Lung microvascular endothelial cell (primary cell): ENCODE measurements at places on chromosomes 2 and 18. TPM values are rescaled to one million over a fixed set of nuclear protein-coding genes. Genes with fewer than 3 reads are reported as not detected.

Gene GKN1
- total RNA-seq, result not detected in 2 replicates

Gene BMP10
- not detected in 2 replicates for total RNA-seq

Gene AQP4
- total RNA-seq, result not detected in 2 replicates

Gene ITPRIPL1
- total RNA-seq, result 2.0 and 3.6 TPM in 2 replicates

DNA sequence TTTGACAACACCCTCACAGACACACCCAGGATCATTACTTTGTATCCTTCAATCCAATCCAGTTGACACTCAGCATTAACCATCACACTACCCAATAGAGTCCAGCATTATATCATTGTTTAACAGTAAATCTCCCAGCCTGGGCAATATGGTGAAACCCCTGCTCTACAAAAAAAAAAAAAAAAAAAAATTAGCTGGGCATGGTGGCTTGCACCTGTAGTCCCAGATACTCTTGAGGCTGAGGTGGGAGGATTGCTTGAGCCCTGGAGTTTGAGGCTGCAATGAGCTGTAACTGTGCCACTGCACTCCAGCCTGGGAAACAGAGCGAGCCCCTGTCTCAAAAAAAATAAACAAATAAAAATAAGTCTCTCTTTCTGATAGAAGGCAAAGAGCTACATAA, 304.0 kb downstream of the STK39 start:
- no peak for DNase-seq

DNA sequence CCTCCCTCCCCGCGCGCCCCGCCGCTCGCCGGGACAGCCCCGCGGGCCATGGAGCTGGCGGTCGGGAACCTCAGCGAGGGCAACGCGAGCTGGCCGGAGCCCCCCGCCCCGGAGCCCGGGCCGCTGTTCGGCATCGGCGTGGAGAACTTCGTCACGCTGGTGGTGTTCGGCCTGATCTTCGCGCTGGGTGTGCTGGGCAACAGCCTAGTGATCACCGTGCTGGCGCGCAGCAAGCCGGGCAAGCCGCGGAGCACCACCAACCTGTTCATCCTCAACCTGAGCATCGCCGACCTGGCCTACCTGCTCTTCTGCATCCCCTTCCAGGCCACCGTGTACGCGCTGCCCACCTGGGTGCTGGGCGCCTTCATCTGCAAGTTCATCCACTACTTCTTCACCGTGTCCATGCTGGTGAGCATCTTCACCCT, 865 bp downstream of the GALR1 start:
- DNase-seq, result no peak

DNA sequence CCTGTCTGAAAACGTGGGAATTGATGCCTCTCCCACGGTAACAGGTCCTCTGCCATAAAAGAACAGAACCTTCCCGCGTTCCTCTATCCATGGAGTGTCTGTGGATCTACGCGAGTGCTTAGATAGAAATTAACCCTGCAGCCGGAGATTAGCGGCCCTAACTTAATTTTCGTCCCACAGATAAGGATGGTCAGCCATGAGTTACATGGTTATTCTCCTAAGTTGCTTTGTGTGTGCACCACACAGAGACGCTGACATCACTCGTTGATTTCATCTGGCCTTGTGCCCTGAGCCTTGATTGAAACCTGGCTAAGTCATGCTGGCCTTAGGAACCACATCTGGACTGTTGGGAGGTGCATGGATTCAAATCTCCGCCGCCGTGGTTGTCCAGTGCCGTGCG, 132.1 kb downstream of the GBX2 start:
- no peak for DNase-seq

GRCh38 chr18:60668583-60668982, 296.0 kb upstream of the MC4R start:
- DNase-seq, result peak; percentile 20

GRCh38 chr2:28951910-28952835, 28.9 kb upstream of the TOGARAM2 start:
- DNase-seq, result no peak

DNA sequence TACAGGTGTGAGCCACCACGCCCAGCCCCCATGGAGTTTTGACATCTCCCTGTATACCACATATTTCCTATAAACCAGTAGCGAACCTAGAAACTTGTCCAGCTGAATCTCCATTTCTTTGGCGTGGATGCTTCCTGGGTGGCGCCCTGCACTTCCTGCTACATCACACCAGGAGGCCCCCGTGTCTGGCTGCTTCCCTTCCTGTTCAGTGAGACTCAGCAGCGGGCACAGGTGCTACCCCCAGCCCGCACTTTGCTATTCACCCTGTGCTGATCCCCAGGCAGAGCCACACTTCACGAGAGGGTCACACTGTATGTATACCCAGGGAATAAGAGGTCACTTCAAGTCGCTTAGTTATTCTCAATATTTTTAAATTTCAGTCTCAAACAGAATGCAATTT, 35.0 kb downstream of the CYP27C1 start:
- peak; percentile 23 for DNase-seq

- peak; percentile 54 for DNase-seq
These were observed 126.6 kb upstream of the PPP1CB start for GRCh38 chr2:28624793-28625701.

GRCh38 chr18:65464361-65464760, 286.5 kb upstream of the CDH7 start:
- DNase-seq, result no peak

DNA sequence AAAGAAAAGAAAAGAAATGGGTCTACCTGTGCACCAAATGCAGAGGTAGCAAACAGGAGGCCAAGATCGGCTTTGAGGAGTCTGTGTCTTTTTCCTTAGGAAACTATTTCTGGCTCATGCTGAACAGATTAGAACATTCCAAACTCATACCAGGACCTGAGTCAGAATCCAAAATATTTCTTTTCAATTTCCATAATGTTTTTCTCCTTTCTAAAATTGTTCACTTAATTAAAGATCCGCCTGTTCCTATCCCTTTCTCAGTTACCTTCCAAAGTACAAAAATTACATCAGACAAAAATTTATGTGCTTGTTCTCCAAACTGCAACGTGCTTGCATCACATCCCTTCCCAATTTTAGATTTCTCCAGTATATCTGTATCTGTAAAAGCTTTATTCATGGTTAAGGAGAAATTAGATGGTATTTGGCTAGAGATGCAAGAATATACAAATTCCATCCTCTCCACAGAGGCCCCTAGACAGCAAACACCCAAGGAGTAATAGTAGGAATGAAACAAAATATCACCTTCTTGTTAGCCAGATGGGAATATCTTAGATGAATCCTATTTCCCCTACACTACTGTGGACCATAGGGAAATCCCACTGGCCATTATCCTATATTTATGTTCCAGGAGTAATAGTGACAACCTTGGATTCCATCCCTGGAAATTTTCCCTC, 130.6 kb downstream of the LNPK start:
- no peak for DNase-seq

DNA sequence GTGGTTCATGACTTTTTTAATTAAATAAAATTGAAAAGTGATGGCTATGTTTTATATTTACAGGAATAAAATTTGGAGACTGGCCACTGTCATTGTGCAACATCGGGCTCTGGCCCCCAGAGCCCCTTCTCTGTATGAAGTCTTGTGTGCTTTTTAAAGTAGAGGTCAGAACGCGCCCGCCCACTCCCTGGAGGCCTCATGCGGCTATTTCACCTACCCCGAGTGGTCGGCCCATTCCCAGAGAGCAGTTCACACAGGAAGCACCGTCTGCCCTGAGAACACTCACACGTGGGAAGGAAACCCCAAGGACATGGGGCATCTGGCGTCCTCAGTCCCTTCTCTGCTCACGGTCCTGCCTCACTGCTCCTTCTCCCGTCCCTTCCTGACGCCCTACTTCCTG, 296.9 kb upstream of the SALL3 start:
- DNase-seq, result no peak

GRCh38 chr2:8300216-8300615, 381.6 kb upstream of the ID2 start:
- DNase-seq, result no peak

DNA sequence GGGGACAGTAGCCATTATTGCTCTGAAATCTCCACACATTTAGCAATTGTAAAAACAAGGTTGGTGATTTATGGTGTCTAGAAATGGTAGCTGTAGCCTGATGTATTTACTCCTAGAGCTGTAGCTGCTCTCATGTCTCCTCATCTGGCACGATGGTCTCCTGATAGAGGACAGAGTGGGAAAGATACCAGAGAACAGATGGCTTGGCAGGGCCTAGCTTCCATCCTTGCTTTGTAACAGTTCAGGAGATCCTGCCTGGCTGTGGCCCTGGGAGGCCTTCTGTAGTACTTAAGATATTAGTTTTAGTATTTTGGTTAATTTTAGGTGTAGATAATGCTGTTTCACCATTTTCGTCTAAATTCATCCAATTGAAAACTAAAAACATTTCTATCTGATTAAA, 6.7 kb downstream of the ATG16L1 start:
- DNase-seq, result no peak

DNA sequence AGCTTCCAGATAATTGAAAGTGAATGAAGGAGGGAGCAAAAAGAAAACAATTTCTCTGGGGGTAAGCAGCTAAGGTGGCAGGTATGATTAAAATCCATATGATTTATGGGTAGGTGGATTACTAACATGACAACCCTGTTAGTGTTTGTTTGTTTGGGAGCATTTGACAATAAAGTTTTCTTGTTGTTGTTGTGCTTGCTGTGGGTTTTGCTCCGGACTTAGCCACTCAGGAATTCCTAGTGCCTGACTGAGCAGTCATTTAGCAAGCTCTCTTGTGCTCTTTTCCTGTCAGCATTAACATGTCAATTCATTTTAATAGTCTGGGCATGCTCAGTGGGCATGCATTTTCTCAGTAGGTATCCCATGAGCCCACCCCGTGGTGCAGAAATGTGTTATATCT, 674.8 kb upstream of the ZEB2 start:
- peak; percentile 25 for DNase-seq
